ENCODE measurements at places on chromosomes 4 and X.

DNA sequence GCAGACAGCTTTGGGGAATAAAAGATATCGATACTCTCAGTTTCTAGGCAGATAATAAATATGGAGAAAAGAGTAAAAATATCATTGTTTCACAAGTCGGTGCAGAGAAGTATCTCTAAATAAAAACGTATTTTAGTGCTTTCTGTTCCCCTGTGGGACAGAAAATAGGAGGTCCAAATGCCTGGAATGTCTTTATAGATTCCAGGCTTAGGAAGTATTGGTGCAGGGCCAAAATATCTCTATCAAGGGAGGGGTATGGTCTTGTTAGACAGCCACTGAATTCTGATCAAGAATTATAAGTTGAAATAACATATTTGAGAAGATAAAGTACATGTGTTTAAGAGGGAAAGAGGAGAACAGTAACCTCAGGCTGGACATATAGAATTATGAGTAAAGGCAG is 596.4 kb downstream of the PCDH18 start:
- no peak for DNase-seq

GRCh38 chr4:123380728-123381716 is 15.6 kb upstream of the SPRY1 start:
- no peak for DNase-seq

DNA sequence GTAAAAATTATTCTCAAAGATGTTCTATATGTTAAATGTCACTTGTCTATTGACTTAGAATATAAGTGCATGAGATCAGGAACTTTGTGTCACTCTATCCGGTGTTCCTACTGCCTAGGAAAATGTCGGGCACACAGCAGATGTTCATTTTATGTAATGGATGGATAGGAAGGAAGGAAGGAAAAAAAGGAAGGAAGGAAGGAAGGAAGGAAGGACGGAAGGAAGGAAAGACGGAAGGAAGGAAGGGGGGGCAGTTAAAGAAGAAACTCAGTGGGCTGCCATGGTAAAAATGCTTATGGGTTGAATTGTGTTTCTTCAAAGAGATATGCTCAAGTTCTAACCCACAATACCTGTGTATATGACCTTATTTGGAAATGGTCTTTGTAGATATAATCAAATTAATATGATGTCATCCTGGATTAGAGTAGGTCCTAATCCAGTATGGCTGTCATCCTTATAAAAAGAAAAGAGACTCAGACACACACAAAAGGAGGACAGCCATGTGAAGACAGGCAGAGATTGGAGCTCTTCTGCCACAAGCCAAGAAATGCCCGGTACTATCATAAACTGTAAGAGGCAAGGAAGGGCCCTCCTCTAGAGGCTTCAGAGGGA is 86.3 kb downstream of the COL25A1 start:
- DNase-seq: no peak

- DNase-seq: no peak
Measured at GRCh38 chrX:150508018-150508417, 60.4 kb upstream of the MTM1 start.

DNA sequence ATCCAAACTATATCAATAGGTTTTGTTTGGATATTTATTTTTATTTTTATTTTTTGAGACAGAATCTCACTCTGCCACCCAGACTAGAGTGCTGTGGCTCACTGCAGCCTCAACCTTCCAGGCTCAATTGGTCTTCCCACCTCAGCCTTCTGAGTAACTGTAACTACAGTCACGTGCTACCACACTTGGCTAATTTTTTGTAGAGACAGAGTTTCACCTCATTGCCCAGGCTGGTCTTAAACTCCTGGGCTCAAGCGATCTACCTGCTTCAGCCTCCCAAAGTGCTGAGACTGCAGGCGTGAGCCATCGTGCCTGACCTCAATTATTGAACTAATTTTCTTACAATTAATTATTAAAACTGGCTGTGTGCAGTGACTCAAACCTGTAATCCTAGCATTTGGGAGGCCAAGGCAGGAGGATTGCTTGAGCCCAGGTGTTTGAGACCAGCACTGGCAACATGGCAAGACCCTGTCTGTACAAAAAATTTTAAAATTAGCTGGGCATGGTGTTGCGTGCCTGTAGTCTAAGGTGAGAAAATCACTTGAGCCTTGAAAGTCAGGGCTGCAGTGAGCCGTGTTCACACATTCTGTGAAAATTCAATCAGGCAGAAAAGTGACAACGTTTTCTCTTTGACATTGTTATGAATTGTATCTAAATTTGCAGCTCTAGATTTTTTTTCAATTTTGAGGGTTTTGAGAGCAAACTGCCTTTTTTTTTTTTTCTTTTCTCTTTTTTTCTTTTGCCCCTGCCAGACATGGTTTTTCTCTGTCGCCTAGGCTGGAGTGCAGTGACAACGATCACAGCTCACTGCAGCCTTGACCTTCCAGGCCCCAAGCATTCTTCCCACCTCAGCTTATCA is 66.0 kb downstream of the UBE2K start:
- DNase-seq: no peak

DNA sequence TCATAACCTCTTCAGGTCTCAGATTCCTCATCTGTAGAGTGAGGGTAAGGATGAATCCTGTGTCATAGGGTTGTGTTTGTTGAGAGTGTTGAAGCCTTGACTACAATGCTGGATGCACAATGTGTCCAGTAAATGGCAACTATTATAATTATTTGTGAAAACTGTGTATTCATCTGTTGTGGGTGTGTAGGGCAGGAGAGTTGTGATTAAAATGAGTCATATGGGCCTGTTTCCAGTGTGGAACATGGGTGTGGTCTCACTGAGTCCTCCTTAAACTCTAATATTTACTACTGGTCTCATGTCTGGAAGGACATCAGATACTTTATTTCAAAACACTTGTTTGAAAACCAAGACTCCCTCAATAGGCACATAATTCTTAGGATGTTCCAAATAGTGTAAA is 208.5 kb upstream of the CASK start:
- DNase-seq: no peak

DNA sequence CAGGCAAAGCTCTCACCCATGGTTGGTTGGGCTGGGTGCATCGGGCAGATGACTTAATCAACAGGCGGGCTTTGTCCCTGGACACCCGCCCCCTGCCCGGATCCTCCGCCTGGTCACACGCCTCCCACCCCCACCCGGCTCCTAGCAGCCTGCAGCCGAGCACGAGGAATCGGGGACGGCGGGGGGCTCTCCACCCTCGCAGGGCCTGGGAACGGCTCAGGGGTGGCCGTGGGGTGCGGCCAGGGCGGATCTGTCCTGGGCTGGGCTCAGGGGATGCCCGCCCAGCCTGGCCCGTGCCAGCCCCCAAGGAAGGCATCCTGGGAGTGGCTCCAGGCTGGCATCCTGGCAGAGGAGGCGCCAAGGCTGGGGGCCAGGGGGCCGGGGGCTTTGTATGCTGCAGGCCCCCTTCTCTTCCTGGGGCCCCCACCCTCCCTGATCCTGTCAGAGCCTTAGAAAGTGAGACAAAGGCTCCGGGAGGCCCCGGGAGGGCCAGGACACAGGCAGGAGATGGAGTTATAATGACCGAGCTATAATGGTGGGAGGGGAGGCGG is 32.5 kb upstream of the FGFR3 start:
- no peak for DNase-seq

DNA sequence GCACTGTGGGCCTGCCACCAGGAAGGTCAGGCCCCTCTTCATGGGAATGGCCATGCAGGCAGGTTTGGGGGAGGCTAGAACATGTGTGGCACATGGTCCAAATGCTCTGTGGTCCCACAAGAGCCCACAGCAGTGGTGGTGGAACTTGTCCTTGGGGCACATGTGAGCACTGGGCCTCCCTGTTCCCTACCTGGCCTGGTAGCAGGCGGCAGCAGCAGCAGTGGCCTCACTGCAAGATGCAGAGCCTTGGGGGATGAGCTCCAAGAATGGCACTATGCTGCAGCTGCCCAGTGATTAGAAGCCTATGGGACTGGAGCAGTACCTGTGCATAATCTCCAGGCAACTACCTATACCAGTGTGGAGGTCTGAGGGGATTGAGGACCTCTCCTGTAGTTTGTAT is 197.0 kb upstream of the DCAF8L1 start:
- no peak for DNase-seq

- no peak for DNase-seq
Measured at GRCh38 chr4:138677212-138677611, 338.4 kb upstream of the NOCT start.

GRCh38 chr4:101349801-101350064 is 2.4 kb upstream of the PPP3CA start:
- no peak for DNase-seq

DNA sequence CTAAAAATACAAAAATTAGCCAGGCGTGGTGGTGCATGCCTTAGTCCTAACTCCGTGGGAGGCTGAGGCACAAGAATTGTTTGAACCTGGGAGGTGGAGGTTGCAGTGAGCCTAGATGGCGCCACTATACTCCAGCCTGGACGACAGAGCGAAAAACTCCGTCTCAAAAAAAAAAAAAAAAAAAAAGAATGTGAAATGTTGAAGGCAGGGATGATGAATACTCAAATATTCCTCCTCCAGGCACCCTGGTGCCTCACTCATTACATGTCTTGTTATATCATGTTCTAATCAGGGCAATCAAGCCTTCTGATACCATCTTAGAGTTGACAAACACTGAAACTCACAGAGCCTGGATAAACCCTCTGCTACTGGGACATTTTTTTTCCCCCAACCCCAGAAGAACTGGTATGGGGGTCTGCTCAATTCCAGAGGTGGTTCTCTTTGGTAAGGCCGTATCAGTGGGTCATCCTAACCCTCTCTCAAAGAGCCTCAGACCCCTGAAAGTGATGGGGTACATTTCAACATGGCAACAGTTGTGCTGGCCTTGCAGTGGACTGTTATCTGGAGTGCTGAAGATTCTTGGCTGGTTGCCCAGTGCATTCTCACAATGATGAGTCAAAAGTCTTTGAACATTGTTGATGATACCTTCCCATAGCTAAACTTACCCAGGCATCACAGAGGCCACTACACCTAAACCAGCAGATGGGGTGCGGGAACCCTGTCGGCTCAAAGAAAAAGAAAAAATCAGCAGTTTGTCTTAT is 2.4 kb upstream of the SH3KBP1 start:
- DNase-seq: peak; percentile 51

- no peak for DNase-seq
Measured at GRCh38 chr4:86141161-86141560, 218.7 kb downstream of the MAPK10 start.

GRCh38 chr4:86050496-86050895 is 309.4 kb downstream of the MAPK10 start:
- no peak for DNase-seq

DNA sequence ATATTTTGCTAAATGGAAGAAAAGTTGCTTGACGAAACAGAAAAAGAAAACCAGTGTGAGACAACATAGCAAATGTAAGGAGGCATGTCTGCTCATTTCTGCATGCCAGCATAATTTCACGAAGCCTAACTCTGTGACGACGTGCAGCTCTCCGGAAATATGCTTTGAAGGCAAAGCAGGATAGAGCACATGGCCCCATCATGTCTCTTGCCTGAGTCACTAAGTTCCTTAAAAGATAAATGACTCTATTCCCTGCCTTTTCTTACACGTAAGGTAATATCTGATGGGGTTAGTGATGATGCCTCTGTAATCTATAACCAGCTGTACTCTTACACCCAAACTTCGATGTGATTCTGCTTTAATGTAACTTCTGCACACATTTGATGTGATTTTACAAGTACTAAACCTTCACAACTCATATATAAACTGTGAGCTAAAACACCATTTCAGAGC is 64.5 kb downstream of the ANXA3 start:
- DNase-seq: no peak

DNA sequence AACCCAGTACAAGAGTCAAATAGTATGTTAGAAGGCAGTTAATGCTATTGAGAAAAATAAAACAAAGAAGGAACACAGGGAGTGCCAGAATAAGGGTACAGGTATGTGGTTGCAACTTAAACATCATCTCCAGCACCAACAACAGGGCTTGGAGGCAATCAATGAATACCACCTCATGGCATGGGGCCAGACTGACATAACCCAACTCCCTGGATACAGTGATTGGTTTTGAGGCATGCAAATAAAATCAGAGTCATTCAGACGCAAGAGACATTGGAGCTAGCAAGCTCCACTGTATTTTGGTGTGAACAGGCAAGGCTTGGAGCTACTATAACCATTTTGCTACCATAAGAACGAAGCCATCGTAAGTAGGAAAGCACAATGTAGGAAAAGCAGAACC is 56.7 kb downstream of the PPP3CA start:
- DNase-seq: no peak

DNA sequence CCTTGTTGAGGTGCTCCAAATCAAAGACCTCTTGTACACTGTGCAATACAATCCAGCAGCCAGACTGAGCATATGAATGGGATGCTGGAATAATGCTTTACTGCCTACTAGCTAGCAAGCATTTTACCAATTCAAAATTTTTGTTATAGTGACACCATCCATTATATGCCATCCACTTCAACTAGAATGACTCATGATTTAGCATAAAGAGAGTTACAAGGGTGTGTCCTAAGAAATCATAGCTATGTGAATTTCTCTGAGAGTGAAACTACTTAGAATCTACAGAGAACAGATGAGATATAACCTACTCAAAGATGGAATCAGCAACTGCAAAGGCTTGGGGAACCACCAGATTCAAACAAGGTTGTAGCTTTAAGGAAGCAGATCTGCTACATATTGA is 221.9 kb downstream of the LHFPL1 start:
- no peak for DNase-seq

- no peak for DNase-seq
Measured at GRCh38 chr4:153227469-153228075, 23.3 kb downstream of the TRIM2 start.

GRCh38 chr4:2761035-2761923 is 5.1 kb upstream of the TNIP2 start:
- DNase-seq: no peak

DNA sequence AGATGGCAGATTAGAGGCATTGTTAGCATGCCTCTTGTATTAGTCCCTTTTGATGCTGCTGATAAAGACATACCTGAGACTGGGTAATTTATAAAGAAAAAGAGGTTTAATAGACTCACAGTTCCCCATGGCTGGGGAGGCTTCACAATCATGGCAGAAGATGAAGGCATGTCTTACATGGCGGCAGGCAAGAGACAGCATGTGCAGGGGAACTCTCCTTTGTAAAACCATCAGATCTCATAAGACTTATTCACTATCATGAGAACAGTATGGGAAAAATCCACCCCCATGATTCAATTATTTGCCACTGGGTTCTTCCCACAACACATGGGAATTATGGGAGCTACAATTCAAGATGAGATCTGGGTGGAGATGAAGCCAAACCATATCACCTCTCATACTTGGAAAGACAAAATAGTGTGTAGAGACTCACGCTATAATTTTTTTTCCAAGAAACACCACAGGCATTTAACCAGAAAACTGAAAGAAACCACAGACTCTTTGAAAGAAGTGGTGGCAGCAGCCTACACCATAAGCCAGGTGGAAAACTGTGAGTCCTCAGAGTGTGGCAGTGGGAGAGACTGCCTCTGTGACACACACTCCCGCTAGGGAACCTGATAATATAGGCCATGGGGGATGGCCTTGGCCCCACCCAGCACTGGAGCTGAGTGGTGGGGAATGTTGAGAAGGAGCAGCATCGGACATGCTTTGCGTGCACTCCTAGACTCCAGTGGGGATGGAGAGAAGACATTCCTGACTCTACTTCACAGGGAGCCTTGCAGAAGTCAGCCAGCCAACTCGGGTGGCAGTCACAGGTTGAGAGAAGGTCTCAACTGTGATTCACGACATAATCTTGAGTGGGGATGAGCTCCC is 51.5 kb downstream of the SLC2A9 start:
- DNase-seq: no peak

GRCh38 chr4:147481577-147482109 is 746 bp downstream of the EDNRA start:
- DNase-seq: no peak

All from skeletal muscle cell (primary cell).